GF-D8 (cell line): ENCODE measurements at places on chromosomes 4 and X.
A peak's percentile ranks its signal among the peaks of the same experiment; 100 is the strongest.

DNA sequence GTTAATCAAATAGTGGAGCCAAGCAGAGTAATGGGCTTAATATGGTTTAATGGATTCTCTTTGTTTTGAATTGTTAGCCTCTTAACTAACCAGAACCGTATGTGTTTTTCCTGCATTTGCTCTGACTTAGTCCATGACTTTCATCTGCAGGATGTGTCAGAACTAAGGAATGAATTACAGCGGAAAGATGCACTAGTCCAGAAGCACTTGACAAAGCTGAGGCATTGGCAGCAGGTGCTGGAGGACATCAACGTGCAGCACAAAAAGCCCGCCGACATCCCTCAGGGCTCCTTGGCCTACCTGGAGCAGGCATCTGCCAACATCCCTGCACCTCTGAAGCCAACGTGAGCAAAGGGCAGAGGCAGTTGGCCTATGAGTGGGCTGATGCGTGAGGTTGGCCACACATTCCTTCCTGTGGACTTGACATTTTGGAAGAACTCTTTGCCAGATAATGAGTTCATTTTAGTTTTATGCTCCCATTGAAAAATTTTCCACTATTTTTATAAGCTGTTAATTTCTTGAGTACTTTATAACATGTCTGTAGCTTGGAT, 9.1 kb downstream of the MED28 start:
- DNase-seq: no peak

DNA sequence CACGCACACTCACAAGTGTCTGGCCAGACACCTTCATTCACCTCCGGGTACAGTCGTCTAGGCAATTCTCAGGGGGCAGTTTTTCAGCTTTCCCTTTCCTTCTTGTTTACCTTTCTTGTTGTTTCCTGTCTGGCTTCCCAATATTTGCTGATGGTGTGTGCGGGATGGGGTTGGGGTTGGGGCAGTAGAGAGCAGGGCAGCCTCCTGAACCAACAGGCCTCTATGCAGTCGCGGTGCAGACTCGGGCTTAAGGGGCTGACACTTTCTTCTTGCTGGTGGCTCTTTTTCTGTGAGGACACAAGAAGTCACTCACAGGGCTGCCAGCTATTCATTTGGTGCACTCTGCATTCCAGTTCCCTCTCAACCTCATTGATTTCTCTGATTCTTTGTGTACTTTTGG, 56.4 kb downstream of the NBDY start:
- no peak for DNase-seq

DNA sequence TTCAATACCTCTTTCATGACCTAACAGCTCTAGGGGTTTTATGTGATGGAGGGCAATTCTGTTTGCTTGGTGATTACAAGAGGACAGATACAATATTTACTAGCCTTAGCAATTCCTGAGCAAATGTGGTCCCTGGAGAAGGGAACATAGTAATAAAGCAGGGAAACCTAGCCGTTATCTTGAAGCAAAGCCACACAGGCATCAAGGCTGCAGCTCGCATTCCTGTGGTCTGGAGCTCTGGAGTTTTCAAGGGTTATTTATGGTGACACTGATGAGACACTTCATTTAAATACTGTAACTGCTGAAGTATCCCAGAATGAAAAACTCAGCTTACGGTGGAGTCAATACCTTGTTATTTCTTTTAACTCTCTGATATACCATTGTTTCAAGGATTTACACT, 66.8 kb downstream of the AFF2 start:
- no peak for DNase-seq

DNA sequence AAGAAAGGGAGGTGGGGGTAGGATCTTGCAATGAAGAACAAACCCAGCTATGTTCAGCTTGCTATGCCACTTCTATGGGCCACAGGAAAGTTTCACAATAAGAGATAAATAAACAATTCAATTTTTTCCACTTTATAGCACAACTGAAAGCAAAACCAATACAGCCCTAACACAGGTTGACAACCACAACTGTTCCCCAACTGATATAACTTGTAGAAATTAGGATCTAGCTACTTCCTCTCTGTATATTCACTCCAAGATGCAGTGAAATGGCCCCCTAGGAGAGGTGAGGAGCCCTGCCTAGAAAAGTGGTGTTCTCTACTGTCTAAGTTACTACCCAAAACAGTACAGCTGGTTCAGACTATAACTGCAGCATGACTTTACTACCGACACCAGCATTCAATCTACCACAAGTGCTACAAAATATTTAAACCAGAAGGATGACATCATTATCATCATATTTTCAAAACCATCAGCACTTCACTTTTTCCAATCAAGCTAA, 77.0 kb downstream of the FBXW7 start:
- DNase-seq: peak; percentile 24

DNA sequence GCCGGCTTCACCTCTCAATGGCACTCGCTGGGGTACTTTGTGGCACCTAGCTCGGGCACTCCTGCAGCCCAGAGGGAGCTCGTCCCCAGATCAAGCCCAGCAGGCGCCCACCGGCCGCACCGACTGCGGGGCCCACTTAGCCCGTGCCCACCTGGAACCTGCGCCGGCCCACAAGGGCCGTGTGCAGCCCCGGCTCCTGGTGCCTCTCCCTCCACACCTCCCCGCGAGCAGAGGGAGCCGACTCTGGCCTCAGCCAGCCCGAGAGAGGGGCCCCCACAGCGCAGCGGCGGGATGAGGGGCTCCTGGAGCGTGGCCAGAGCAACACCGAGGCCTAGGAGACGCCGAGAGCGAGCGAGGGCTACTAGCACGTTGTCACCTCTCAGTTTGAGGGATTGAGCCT, 82.1 kb upstream of the SHISA3 start:
- DNase-seq: no peak

- no peak for DNase-seq
Measured at GRCh38 chr4:1058997-1059665, 47.7 kb downstream of the FGFRL1 start.
